Upper lobe of right lung (tissue), 1 donor: ENCODE measurements at places on chromosomes 4 and X. TPM values are rescaled to one million over a fixed set of nuclear protein-coding genes. Genes with fewer than 3 reads are reported as not detected.

GRCh38 chrX:13852001-13852695, 35.3 kb upstream of the GPM6B start:
- no peak for DNase-seq

The KCTD8 gene
- total RNA-seq, result 0.67 TPM

GRCh38 chrX:136755411-136755810, 25.3 kb downstream of the ARHGEF6 start:
- no peak for DNase-seq

DNA sequence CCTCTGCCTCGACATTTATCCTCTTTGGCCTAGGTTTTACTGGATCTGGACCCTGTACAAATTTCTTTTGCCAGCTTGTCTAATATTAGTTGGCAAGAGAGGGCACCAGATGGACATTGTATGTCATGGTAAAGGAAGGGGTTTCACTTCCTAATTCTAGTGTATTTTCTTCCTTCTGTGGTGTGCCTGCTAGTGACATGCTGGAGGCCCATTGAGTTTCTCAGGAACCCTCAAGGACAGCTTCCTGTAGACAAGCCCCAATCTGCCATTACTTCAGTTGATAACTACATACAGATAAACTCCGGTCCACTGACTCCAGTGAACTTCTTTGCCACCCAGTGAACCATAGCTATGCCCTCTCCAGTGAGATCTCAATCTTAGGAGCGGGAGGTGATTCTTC, 116.9 kb downstream of the STPG2 start:
- DNase-seq, result no peak

DNA sequence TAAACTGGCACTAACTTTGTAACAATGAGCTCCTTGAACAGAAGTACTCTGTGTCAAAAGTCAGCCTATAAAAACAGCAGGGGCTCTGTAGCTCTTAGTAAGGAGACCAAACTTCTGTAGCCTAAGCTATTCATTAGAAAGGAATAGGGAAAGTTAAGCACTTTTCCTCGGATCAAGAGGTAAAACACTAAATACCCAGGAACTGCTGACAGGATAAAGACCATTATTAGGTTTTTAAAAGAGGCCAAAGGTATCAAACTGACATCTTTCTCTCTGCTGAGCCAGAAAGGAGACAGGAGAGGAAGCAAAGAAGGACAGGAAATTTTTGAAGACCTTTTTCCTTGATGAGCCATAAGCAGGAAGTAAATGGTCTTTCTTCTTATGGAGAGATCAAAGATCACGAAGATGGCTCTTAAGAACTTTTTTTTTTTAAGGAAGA, 31.9 kb downstream of the ANAPC10 start:
- no peak for DNase-seq

- no peak for DNase-seq
Observed at GRCh38 chrX:78801522-78801921, 54.0 kb downstream of the LPAR4 start.

DNA sequence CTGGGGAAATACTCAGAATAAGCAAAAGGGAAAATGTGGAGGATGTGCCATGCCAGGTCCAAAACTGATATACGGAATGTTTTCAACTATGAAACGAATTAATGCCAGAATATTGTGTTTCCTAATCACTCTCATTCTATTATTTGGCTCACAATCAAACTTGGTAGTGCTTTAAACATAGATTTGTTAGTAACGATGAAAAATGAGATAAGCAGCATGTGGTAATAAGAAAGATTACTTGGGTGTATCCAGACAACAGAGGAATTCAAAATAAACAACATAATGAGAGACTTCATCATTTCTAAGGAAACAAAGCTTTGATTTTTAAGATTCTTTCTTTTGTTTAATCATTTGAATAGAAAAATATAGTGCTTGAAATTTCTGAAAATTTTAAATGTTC, 237.3 kb downstream of the TACR3 start:
- DNase-seq, result no peak

The STS gene
- 11.6 TPM for total RNA-seq

- DNase-seq, result no peak
Observed at GRCh38 chr4:173448608-173449379, 49.9 kb upstream of the SCRG1 start.
